ENCODE measurements at places on chromosomes 4 and X. TPM values are rescaled to one million over a fixed set of nuclear protein-coding genes. Genes with fewer than 3 reads are reported as not detected.

- peaks cover 26% of the 10 kb centered on the region for H3K4me1 ChIP-seq
- peak overlapping the region; percentile 100 for H3K27ac ChIP-seq
- peak; percentile 91 for DNase-seq
- H3K4me3 ChIP-seq = peak overlapping the region; percentile 97
- H3K36me3 ChIP-seq = peaks cover 4% of the 10 kb centered on the region
- H3K27me3 ChIP-seq = no peaks in the 10 kb centered on the region
Observed at GRCh38 chr4:15004739-15005301, 2.5 kb downstream of the CPEB2 start.

DNA sequence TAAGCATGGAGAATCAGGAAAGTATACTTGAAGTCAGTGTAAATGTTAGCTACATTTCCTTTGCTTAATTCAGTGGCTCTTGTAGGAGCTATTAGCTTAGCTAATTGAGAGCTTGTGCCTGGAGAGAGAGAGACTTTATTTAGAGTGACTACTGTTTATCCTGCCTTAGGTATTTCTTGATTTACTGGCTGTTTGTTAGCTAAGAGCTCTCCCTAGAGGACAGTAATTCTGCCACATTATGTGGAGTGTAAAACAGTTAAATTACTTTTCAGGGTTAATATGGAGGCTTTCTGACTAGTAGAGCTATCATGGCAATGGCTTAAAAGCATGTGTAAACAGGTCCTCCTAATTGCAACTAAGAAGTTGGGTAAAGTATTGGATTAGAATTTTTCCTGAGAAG is 306.5 kb upstream of the TECRL start:
- no peaks in the 10 kb centered on the region for H3K36me3 ChIP-seq
- no peaks in the 10 kb centered on the region for H3K27me3 ChIP-seq
- no peak overlapping the region for H3K4me3 ChIP-seq
- no peak for DNase-seq
- no peaks in the 10 kb centered on the region for H3K4me1 ChIP-seq
- no peak overlapping the region for H3K27ac ChIP-seq

GRCh38 chr4:145880355-145880960 is 58.2 kb downstream of the ZNF827 start:
- H3K36me3 ChIP-seq = no peaks in the 10 kb centered on the region
- DNase-seq = no peak
- H3K27me3 ChIP-seq = no peaks in the 10 kb centered on the region
- peaks cover 28% of the 10 kb centered on the region for H3K4me1 ChIP-seq

- no peak overlapping the region for H3K27ac ChIP-seq
- H3K4me1 ChIP-seq = no peaks in the 10 kb centered on the region
- DNase-seq = no peak
- no peaks in the 10 kb centered on the region for H3K36me3 ChIP-seq
- H3K27me3 ChIP-seq = no peaks in the 10 kb centered on the region
Observed at GRCh38 chr4:179597301-179597700, 2155.1 kb upstream of the AGA start.

ADRA2C gene
- total RNA-seq = 1.1 TPM

ASB5 gene
- 1.8 TPM for total RNA-seq

FAM47A gene
- total RNA-seq = not detected

DNA sequence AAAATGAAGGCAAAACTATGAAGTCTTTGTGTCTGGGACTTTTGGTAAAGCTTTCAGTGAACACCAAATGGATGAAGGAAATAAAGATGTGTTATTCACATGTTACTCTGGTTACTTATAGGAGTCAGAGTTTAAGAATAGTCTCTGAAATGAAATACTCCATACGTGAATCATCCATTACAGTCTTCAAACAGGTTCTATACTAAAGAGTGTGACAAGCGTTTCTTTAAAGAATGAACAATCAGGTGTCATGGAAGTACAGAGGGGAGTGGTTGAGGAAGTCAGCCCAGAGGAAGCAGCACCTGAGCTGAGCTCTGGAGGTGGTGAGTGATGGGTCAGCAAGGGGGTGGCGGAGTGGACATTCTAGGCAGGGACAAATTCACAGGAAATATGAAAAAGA is 41.8 kb upstream of the SORBS2 start:
- DNase-seq = no peak
- H3K27me3 ChIP-seq = no peaks in the 10 kb centered on the region
- H3K4me1 ChIP-seq = no peaks in the 10 kb centered on the region
- no peak overlapping the region for H3K27ac ChIP-seq

- no peak overlapping the region for H3K4me3 ChIP-seq
- H3K27ac ChIP-seq = no peak overlapping the region
- peaks cover 5% of the 10 kb centered on the region for H3K4me1 ChIP-seq
- no peak for DNase-seq
- no peaks in the 10 kb centered on the region for H3K36me3 ChIP-seq
Observed at GRCh38 chr4:145132511-145133098, 34.5 kb downstream of the ABCE1 start.

DNA sequence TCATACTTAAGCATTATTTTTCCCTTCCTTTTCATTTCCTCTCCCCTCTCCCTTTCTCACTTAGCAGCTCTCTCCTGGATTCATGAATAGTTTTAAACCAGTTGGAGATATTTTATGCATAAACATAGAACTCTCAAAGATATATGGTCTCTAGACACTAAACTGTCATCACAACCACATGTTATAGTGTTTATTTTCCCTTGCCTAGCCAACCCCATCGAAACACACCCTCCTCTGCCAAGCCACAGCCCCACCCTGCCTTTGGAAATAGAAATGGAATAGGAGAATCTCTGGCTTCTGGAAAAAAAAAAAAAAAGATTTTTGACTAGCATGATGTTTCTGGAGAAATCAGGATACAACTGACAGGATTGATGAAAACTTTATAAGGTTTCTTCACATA is 64.8 kb upstream of the RBPJ start:
- no peaks in the 10 kb centered on the region for H3K27me3 ChIP-seq
- H3K27ac ChIP-seq = no peak overlapping the region
- H3K4me1 ChIP-seq = no peaks in the 10 kb centered on the region

AREG gene
- total RNA-seq = 22.7 TPM

GRCh38 chrX:84358271-84358670 is 144.0 kb downstream of the HDX start:
- no peak for DNase-seq
- no peak overlapping the region for H3K4me3 ChIP-seq
- no peaks in the 10 kb centered on the region for H3K4me1 ChIP-seq
- no peaks in the 10 kb centered on the region for H3K27me3 ChIP-seq

GUCY1B1 gene
- 6.4 TPM for total RNA-seq

PGRMC2 gene
- 21.7 TPM for total RNA-seq

GRCh38 chr4:41542526-41543275 is 4.7 kb downstream of the LIMCH1 start:
- H3K4me1 ChIP-seq = peaks cover 3% of the 10 kb centered on the region
- no peaks in the 10 kb centered on the region for H3K27me3 ChIP-seq
- no peak overlapping the region for H3K4me3 ChIP-seq

MGAT4D gene
- not detected for total RNA-seq

DNA sequence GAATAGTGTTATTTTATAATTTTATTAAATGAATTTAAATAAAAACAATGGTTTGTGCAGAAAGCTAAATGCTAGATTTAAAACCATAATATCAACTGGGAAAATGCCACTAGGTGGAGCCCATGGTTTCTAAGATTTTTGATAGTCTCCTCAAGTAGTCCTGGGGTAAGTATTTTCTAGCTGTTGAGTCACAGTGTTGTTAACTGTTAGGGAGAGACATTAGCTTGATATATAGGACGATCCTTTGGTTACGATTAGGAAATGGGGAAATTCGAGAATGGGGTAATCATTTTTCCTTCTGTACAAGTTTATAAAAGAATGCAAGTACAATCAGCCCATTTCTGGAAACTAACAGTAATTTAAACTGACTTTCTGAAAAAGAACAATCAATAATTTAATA is 378.4 kb downstream of the ANKRD50 start:
- peaks cover 3% of the 10 kb centered on the region for H3K4me1 ChIP-seq
- H3K27ac ChIP-seq = no peak overlapping the region
- DNase-seq = no peak
- no peaks in the 10 kb centered on the region for H3K36me3 ChIP-seq

- peaks cover 9% of the 10 kb centered on the region for H3K4me1 ChIP-seq
- no peaks in the 10 kb centered on the region for H3K27me3 ChIP-seq
- no peak for DNase-seq
- H3K36me3 ChIP-seq = no peaks in the 10 kb centered on the region
Observed at GRCh38 chr4:38682336-38682735, 18.3 kb downstream of the KLF3 start.

TEX13B gene
- not detected for total RNA-seq

SPARCL1 gene
- total RNA-seq = 138 TPM

GABRA4 gene
- not detected for total RNA-seq

DNA sequence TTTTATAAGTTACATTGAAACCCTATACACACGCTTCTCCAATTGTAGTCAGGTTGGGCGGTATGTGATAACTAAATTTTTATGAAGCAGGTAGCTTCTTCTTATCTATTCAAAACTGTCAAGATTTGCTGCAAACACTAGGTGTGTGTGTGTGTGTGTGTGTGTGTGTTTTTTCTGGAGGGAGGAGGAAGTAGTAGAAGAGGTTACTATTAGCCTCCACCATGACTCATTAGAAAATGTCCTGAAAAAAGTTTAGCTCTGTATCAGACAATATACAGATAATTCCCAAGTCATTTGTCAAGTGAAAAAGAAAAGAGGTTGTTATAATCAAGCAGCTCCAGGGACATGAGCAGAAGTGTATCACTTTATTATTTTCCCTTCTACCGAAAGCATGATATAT is 33.9 kb downstream of the PCDH7 start:
- no peaks in the 10 kb centered on the region for H3K27me3 ChIP-seq
- no peak overlapping the region for H3K4me3 ChIP-seq
- DNase-seq = no peak
- H3K27ac ChIP-seq = no peak overlapping the region
- H3K4me1 ChIP-seq = no peaks in the 10 kb centered on the region

GRCh38 chrX:132023896-132024386 is 839 bp downstream of the STK26 start:
- peak overlapping the region; percentile 85 for H3K27ac ChIP-seq
- no peaks in the 10 kb centered on the region for H3K4me1 ChIP-seq
- H3K36me3 ChIP-seq = no peaks in the 10 kb centered on the region
- H3K27me3 ChIP-seq = no peaks in the 10 kb centered on the region
- peak overlapping the region; percentile 60 for H3K4me3 ChIP-seq

LPAR4 gene
- not detected for total RNA-seq

SOWAHB gene
- total RNA-seq = 31.9 TPM

DNA sequence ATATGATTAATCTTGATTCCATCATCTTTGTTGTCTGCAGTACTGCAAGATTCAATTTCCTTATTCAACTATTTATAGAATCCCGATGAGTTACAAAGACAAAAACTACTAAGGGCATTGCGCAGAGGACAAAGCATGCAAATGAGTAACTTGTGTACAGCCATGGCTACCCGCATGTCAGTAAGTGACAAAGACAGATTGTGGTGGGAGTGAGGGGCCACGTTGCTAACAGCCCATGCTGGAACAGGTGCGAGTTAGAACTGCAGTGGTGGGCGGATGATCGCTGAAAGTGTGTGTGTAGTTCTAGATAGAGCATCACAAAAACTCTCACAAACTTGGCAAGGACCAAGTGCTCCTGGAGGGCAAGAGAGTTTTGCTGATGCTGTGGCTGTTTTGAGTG is 49.5 kb downstream of the ACOX3 start:
- H3K4me3 ChIP-seq = no peak overlapping the region
- H3K27me3 ChIP-seq = no peaks in the 10 kb centered on the region
- DNase-seq = no peak
- H3K36me3 ChIP-seq = no peaks in the 10 kb centered on the region
- peaks cover 12% of the 10 kb centered on the region for H3K4me1 ChIP-seq

CLGN gene
- not detected for total RNA-seq

DNA sequence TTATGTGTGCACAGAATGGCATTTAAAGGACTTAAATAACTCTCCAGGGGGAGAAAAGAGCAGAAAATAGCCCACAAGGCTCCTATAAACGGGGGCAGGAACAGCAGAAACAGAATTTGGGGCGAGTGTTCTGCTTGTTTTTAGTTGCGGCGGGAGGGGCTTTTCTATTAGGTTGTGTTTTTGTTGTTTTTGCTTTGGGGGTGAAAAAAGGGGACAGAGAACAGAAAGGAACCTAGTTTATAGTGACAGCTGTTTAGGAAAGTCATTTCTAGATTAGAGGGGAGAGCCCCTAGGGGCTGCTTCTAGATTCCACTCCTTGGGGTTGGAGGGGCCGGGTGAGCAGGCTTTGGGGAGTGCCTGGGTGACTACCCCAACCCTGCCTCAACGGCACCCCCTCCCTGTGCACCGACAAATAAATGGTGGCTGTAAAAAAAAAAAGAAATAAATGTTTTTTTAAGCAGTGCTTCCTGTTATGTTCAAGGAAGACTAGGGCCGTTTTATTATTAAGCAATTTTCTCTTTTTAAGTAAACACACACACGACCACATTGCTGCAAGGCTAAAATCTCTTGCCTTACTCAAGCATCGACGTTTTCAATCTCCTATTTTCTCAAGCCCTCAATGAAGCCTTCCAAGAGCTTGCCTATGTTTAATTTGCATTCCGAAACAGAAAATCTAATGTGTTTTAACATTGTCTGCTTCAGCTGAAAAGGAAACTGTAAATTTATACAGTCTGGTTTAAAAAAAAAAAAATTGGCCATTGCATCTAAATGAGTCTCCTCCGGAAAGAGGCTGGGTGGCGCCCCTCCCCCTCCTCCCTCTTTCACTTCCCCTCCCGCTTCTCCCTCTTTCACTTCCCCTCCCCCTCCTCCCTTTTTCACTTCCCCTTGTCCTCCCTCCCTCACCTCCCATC is 123.3 kb upstream of the TBL1X start:
- no peaks in the 10 kb centered on the region for H3K27me3 ChIP-seq
- H3K4me3 ChIP-seq = peak overlapping the region; percentile 18
- DNase-seq = peak; percentile 81

DNA sequence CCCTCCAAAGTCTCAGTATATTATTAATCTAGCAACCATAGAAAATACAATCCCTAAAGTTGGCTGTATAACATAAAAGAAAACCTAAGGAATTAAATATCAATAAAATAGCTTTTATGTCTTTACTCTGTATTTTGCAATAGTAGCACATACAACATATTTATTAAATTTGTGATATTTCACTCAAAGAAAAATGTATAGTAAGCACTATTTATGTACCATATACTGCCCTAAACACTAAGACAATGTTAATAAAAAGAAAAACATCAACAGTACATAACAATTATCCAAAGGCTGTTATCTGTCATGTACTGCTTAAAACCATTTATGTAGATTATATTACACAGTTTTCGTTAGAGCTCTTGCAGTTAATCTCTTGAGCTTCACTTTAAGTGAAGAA is 834.5 kb upstream of the INTU start:
- no peak for DNase-seq
- H3K27me3 ChIP-seq = no peaks in the 10 kb centered on the region
- H3K36me3 ChIP-seq = no peaks in the 10 kb centered on the region

BMP15 gene
- total RNA-seq = not detected

- no peaks in the 10 kb centered on the region for H3K4me1 ChIP-seq
- no peak overlapping the region for H3K4me3 ChIP-seq
- peak; percentile 29 for DNase-seq
Observed at GRCh38 chrX:57155171-57155570, 18.0 kb upstream of the SPIN2A start.

GRCh38 chr4:76023389-76023788 is at the start of gene CXCL10:
Gene CXCL10, minus strand, starts transcription at chr4:76023497. Its CDS starts 66 bp downstream, at chr4:76023431.
- no peaks in the 10 kb centered on the region for H3K36me3 ChIP-seq
- no peak for DNase-seq
- no peak within 1 kb of the TSS for H3K27ac ChIP-seq
- peaks cover 12% of the 10 kb centered on the region for H3K4me1 ChIP-seq

CACNA1F gene
- 2.8 TPM for total RNA-seq

GRCh38 chrX:108399418-108400165 is 38.6 kb downstream of the COL4A6 start:
- H3K36me3 ChIP-seq = no peaks in the 10 kb centered on the region
- H3K27ac ChIP-seq = no peak overlapping the region
- H3K27me3 ChIP-seq = no peaks in the 10 kb centered on the region
- H3K4me1 ChIP-seq = no peaks in the 10 kb centered on the region
- no peak for DNase-seq
- no peak overlapping the region for H3K4me3 ChIP-seq

RTL3 gene
- 1.1 TPM for total RNA-seq
